Putamen (tissue), 1 donor: ENCODE measurements at places on chromosomes 7 and 10.
A peak's percentile ranks its signal among the peaks of the same experiment; 100 is the strongest.

GRCh38 chr7:38839851-38840250 lies 69.1 kb downstream of the VPS41 start:
- no peak for DNase-seq

DNA sequence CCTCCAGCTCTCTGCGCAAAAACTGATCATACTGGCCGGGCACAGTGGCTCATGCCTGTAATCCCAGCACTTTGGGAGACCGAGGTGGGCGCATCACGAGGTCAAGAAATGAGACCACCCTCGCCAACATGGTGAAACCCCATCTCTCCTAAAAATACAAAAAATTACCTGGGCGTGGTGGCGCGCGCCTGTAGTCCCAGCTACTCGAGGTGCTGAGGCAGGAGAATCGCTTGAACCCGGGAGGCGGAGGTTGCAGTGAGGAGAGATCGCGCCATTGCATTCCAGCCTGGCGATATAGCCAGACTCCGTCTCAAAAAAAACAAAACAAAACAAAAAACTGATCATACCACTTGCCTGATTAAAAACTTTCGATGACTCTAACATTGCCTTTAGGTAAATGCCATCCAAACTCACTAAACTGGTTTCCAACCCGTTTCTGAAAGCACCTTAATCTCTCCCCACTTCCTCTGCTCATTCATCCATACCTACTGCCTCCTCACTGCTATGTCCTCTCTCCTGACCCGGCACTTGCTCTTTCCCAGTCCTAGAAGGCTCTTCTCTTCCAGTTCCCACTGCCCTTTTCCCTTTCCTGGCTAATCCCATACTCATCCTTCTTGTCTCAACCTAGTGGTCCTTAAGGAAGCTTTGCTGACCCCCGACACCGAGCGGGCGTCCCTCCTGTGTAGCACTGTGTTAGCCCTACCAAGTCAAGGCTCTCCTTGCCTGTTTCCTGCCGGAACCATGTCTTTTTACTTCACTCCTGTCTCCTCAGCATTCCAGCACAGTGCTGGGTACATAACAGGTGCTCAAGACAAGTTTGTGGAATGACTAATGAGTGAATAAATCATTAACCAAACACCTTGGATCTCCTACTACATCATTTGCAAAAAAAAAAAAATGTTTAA lies 686 bp upstream of the MIOS start:
- DNase-seq, result no peak

DNA sequence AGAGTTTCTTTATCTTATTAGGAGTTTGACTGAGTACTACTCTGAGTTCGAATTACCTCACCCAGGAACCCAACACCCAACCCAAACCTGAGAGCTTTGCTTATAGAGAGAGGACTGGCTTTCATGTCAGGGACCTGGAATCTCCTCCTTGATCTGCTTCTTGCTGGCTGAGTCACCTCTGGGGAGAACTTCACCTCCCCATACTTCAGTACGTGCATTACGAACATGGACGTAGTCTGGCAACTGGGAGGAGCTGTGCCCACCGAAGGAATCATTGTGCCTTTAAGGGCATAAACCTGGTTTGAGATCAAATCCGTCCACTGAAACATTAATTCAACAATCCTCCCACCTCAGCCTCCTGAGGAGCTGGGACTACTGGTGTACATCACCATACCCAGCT lies 12.2 kb upstream of the PSAP start:
- DNase-seq, result no peak

DNA sequence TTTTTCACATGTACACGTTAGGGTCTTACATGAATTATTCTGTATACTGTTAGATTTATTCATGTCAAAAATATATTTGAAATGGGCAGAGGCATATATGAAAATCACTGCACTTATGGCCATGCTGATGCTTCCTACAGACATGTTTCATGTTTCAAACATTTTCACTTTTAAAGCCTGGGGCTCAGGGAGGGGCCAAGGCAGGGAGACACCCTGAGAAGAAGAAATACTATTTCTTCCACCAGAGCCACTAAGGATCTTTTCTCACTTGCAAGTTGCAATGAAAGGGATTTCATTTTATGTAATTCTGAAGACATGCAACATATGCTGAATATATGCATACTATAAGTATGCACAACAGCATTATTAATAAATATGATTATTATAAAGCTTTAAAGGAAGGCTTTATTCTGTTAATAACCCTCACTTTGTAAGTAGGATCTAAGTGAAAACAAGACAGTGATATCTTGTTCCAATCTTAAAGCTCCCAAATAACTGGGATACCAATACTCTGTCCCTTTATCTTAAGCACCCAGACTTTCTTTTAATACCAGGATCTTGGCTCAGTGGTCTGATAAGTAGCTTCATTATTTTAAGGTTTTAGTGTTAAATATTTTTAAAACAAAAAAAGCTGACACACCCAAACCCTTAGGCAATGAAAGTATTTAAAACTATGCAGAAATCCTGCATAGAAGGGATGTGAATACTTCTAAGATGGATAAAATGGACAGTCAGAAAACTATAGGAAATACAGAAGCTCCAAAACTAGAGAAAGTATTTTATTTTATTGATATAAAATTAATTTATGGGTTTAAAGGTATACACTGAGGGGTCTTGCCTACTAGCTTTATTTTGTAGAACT lies 148.0 kb downstream of the SNX13 start:
- DNase-seq, result no peak

- DNase-seq, result no peak
Observed at GRCh38 chr10:73585327-73585726, 5.8 kb downstream of the USP54 start.

GRCh38 chr10:126169899-126170298 lies 218.4 kb downstream of the ADAM12 start:
- no peak for DNase-seq

DNA sequence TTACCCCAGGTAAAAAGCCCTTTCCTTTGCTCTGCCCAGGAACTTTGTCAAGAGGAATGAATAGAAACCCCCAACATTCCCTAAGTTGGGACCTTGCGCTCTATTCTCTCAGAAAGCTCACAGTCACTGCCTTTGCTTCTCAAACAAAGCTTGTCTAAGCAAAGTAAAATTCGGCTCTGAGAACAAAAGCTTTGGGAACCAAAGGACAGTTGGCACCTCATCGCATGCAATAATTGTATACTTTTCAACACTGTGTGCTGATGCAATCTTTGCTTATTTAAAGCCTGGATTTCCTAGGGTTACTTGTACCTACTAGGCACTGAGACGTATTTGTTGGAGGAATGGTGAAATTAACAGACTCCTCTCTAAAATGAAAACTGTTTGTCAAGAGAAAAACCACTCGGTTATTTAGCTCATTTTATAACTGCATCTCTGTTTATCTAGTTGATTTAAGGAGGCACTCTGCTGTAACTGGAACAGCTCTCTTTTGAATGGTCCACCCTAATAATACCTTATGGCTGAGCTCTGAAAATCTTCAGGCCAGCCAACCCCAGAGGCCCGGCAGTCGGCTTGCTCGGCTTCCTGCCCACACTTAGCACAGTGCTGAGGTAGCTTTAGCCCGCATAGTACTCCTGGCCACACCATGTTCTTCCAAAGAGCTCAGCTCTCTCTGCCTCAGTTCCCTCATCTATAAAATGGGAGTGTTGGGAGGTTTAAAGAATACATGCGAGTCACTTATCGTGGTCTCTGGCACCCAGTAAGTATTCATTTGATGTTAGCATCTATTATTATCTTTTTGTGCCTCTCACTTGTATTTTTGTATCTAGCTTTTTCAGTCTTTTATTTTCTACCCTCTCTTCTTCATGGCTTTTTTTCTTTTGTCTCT lies 80.2 kb upstream of the PRR15 start:
- no peak for DNase-seq

DNA sequence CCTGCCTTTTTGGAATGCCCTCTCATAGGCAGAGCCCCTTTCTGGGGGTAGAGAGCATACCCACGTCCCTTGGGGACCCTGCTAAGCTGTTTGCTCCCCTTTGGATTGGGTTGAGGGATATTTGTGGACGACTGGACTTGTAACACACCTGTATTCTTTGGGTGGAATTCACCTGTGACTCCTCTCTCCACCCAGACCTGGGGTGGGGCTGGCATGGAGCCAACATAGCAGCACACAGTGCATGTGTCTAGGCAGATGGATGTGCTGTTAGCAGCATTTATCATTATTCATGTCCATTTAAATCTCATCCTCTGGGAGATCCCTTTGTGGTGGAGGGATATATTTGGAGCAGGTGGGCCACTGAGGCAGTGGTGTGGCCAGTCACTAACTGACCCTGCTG lies 51.0 kb downstream of the CDH23 start:
- no peak for DNase-seq

GRCh38 chr7:38744746-38745145 lies 113.6 kb upstream of the AMPH start:
- no peak for DNase-seq

DNA sequence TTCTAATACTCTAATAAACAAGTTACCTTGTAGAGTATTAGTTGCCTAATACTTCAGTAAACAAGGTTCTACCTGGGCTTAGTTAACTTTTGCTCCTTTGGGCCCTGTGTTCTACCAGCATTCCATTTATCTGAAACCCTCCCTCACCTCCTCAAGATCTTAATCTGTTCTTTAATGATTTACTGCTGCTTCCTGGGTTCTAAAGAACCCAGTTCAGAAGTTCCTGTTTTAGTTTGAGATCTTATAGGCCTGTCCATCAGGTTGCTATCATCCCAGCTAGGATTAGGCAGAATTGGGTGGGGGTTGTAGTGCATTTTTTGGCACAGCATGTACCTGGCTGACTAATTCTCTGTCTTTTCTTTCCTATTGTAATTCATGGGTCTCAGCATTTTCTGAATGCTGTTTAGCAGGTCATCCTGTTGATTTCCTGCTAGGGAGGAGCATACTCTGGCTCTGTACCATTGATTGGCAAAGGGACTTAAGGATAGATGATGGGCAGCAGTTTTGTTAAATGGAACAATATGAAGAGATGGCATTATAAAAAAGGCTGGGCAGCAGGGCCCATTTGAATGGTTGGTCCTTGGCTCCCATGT lies 53.7 kb upstream of the TMEM248 start:
- no peak for DNase-seq

DNA sequence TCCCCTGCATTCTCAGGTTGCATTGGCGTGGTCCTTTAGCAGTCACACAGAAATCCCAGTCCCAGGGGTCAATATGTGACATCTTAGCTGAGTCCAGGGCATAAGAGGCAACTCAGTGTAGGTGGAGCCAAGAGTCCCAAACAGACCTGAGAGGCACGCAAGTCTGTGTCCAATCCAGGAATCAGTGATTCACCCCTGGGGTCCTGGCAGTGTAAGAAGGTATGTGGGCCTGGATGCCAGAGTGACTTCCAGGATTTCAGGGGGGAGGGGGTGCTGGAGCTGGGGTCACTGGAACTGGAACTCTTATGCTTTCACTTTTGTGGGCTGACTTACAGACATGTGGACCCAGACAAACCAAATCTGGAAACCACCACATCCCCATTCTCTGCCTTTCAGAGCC lies 26.8 kb downstream of the FRMPD2 start:
- DNase-seq, result no peak

- no peak for DNase-seq
Observed at GRCh38 chr10:79488336-79488735, 24.0 kb upstream of the EIF5AL1 start.

- no peak for DNase-seq
Observed at GRCh38 chr7:148871030-148871429, 13.1 kb downstream of the EZH2 start.

DNA sequence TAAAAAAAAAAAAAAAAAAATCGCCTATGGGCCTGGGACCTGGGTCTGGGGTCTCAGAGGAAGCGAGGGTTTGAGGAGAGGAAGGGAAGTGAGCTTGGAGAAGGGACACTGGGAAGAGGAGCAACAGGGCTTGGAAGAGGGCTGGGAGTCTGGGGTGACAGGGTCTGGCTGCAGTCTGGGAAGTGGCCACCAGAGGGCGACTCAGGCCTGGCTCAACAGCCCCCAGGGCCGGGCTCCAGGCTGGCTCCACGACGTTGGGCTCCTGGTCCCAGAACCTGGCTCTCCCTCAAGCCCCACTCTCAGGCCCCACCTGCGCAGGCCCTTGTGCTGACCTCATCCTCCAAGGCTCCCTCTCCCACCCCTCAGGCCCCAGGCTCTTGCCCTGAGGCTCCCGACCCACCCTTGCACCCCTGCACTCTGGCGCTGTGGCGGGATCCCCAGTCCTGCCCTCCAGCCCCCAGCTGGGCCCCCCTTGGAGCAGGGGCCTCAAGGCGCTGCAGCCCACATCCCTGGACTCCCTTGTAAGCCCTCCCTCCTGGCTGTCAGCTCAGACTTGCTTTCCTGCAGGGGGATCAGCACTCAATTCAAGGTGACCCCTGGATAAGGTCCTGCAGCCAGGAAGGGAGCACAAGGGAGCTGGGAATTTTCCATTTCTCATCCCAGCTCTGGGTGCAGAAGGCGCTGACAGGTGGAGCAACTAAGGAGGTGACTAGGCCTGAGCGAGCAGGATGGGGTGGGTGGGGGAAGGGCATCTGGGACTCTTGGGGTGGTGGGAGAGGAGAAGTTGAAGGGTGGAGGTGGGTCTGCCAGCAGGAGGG lies 5.4 kb upstream of the SPACDR start:
- DNase-seq, result peak; percentile 82

- no peak for DNase-seq
Observed at GRCh38 chr10:49601857-49602256, 8.3 kb upstream of the SLC18A3 start.

GRCh38 chr7:55152516-55152915 lies 133.7 kb downstream of the EGFR start:
- DNase-seq, result no peak

GRCh38 chr7:52959336-52959735 lies 76.1 kb upstream of the POM121L12 start:
- DNase-seq, result no peak
